Cardiac fibroblast (primary cell): ENCODE measurements at places on chromosomes 5 and 9.

- no peak for DNase-seq
Measured at GRCh38 chr9:94445863-94446262, 109.0 kb upstream of the PCAT7 start.

DNA sequence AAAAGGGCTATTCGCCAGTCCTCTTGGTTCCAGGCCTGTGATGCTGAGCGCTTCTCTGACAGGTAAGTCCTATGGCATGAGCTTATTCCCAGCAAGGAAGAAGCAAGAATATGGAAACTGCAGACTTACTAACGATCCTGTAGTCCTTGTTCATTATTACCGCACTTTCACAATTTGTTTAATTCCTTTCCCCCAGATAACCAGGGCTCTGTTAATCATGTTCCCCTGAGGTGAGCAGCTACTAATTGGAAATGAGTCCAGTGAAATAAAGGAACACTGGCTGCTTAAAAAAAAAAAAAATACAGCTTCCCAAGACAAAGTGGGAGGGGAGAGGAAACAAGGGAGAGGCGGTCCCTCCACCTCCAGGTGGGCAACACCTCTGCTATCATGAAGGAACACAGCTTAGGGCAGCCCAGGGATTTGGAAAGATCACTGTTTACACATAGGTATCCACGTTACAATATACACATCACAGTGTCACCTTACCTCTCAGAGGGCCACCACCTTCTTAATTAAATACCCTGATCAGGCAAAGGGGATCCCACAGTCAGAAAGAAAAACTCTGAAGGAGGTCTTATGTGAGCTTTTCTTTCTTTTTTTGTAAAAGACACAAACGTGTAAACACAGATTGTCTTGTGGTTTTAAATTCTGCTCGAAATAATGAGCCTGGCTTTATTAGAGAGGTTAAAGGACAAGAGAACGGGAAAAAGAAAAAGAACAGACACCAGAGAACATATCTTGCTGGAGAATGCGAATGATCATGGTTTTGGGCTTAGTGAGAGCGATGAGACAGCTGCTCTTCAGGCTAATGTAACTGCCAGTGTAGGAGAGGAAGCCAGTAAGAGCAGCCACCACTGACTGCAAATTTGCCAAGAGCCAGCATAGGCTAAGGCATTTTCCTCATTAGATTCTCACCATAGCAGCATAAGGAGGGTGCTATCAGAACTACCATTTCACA lies 258.6 kb downstream of the CRB2 start:
- no peak for DNase-seq

DNA sequence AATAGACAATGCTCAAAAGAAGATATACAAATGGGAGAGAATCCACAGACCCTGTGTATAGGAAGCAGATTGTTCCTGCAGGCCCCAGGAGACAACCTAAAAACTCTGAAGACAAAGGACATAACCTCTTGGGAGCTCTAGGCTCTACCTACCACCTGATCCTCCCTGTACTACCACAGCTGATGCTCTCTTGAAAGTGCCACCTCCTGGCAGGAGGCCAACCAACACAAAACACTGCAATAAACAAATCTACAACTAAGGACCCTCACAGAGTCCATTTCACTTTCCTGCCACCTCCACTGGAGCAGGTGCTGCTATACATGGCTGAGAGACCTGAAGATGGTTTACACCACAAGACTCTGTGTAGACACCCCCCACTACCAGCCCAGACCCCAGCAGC lies 49.0 kb downstream of the STARD4 start:
- no peak for DNase-seq

DNA sequence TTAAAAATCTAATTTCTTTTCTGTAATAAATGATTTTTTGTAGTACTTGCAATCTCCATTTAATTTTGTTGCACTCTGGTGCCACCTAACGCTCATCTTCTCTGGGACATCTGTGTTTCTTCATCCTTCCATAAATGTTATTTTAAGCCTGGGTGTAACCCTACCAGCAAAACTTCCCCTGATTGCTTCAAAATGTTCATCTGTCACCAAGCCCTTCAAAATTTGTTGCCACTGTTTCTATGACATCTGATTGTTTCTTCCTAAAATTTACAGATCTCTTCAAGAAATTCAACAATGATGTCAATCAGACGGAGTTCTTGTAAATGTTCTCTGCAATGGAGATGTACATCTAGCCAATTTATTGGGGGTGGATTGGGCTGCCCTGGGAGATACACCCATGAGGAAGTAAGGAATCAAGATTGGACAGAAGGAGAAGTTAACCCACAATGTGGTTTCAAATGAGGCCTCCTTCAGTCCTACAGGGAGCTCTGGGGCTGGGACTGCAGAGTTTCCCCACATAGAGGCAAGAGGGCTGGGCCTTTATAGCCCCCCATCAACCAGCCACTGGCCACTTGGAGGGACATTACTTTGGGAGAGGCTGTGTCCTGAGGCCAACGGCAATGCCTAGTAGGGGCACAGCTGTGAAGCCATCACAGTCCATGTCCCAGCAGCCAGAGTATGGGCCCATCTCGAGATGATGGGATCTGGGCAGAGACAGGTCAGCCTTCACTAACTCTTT lies 23.3 kb downstream of the MCTP1 start:
- peak; percentile 76 for DNase-seq

- DNase-seq = no peak
Measured at GRCh38 chr5:84637662-84638375, 253.1 kb upstream of the EDIL3 start.

- no peak for DNase-seq
Measured at GRCh38 chr9:134982311-134982710, 64.6 kb upstream of the FCN1 start.

DNA sequence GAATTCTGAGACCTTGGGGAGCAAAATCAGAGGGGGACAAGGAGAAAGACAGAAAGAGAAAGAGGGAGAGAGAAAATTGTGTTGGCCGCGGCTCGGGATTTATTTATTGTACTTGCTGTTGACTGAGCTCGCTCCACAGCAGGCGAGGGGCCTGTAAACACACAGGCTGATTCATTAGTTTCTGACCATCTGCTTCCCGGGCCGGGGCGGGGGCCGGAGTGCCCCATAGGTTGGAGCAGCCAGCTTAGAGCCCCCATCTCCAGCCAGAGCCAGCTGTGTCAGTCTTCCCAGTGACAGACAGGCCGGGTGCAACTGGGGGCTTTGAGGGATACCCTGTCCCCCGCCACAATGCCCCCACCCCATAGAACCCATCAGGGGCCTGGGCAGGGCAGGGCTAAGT lies 30.9 kb downstream of the NTNG2 start:
- no peak for DNase-seq

- peak; percentile 38 for DNase-seq
Measured at GRCh38 chr5:169876386-169876785, 103.9 kb downstream of the INSYN2B start.

DNA sequence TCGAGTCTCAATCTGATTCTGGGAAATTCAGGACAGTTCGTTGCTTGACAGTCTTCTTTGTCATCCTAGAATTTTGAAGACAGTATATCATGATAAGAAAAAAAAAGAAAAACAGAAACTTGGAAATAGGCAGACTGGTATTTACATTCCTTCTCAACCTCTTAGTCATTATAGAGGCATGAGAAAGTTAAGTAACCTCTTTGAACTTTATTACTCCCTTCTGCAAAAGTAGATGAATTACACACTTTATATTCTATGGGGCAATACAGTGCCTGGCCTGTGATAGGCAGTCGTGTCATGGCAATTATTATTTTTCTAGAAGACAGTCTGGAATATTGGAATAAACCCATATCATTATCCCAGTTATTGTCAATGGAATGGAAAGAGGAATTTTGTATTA lies 828.9 kb downstream of the TLR4 start:
- DNase-seq = no peak

DNA sequence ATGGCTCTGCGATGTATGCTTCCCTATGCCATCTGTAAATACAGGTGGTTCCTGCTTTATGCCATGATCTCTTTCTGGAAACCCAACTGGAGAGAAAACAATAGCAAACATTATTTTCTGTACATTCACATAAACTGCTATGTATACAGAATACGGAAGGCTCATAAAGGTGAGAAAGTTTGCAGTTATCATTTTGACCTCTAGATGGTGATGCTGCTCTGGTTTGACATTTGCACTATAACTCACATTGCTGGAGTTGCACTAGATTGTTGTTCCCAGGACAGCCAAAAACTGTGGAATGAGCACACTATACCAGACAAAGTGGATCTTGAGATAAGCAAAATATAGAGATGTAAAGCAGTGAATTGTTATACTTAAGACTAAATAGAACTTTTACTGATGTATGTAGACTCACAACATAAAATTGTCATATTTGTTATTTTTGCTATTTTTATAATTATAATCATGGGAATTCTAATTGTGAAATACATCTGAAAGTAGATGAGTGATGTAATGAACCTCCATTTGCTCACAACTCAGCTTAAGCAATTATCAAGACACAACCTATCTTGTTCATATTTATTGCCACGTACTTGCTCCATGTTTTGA lies 246.5 kb downstream of the PTPRD start:
- DNase-seq = peak; percentile 49

DNA sequence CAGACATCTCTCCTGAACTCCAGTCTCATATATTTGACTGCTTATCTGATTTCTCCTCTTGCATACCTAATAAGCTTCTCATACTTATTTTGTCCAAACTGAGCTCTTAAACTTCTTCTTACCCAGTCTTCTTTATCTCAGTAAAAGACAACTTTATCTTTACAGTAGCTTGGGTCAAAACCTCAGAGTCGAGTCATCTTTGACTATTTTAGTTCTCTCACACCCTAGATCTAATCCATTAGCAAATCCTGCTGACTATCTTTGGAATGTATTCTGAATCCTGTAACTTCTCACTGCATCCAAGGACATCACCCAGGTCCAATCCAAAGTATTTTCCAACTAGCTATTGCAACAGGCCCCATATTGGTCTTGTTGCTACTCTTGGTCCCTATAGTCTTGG lies 11.8 kb upstream of the JAK2 start:
- DNase-seq = no peak

- no peak for DNase-seq
Measured at GRCh38 chr5:135501965-135502364, 33.8 kb downstream of the NEUROG1 start.

- DNase-seq = no peak
Measured at GRCh38 chr5:134714120-134714519, 24.2 kb upstream of the CAMLG start.

GRCh38 chr5:34675857-34676256 lies 19.7 kb downstream of the RAI14 start:
- peak; percentile 59 for DNase-seq

DNA sequence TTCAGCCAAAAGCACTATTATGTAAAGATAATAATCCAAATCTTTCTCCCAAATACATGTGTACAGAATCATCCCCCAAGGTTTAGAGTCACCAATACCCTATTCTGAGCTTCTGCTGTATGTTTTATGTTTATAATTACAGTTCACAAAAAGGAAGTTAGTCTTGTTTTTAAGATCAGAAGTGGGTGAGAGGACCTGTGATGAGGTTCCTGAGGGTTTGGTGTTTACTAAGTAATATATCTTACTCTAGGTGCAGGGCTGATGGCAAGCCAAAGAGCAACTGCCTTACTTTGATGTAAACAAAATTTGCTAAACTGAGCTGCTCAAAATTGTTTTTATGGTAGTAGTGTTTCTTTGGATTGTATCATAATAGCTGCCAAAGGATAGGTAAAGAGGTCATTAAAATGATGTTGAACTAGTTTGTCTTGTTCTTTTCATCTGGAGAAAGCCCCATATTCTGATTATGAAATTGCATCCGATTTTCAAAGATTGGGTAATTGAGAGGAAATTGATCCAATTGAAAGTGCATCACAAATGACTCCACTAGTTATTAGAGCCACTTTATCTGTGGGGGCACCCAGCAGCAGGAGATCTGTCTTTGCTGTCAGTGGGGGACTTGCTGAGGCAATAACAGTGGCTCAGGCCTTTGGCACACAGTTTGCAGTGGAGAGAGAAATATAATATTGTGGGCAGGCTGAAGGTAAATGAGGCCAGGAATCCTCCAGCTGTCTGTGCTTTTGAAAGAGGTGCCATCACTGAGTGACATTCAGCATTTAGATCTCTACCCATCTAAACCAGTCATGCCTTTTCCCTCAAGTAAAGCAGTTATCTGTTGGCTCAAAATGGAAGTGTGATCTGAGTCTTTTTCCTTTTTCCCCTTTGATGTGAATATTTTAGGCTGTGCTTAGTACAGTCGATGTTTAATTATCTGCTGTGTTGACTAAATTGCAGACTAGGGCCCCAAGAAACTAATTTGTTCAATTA lies 14.1 kb downstream of the TRIM32 start:
- DNase-seq = no peak

DNA sequence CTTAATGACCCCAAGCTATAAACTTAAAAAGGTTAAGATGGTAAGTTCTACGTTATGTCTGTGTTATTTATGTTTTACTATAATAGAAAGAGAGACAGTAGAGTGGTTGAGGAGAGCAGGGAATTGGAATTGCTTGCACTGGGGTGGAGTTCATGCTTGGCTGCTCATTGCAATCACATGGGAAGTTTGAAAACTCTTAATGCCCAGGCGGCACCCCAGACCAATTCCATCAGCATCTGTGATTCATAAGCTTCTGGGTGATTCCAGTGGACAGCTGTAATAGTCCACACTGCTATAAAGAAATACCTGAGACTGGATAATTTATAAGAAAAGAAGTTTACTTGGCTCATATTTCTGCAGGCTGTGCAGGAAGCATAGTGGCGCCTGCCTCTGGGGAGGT lies 323.9 kb upstream of the MSX2 start:
- no peak for DNase-seq

DNA sequence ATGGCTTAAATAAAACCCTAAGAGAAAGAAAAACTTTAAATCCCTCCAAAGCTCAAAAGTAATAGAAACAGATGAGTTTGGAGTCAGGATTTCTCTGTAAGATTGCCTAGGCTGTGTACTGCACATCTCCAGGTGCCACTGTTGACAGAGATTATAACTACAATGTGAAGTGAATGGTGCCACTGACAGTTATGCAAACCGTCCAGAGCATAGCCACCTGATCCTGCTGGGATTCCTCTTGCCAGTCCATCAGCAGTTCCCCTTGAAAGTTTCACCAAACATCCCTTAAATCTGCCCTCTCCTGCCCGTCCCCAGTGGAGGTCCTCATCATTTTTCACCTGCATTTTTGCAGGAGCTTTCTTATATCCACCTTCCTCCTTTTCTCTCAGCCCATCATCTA lies 42.5 kb downstream of the FXN start:
- no peak for DNase-seq

DNA sequence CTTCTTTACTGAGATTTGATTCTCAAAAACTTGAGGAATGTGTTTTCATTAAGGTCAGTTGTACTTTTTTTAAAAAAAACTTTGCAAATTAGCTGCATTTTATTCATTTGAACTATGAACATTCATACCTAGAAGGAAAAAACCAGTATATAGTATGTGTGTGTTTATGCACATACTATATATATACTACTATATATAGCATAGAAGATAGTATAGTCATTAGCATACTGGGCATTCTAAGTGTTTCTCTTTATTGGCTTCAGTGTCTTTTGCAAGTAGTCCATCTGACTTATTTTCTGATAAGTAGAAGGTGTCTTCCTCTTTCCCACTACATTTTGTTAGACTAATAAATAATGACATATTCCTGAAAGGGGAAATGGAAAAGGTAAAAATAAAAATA lies 33.0 kb downstream of the ELOVL7 start:
- DNase-seq = no peak

GRCh38 chr5:150723845-150724244 lies 23.0 kb upstream of the RBM22 start:
- peak; percentile 59 for DNase-seq
